ENCODE measurements at places on chromosomes 5 and 9.

- no peak for DNase-seq
These were observed 144.1 kb downstream of the CCDC171 start for GRCh38 chr9:15696979-15697378.

DNA sequence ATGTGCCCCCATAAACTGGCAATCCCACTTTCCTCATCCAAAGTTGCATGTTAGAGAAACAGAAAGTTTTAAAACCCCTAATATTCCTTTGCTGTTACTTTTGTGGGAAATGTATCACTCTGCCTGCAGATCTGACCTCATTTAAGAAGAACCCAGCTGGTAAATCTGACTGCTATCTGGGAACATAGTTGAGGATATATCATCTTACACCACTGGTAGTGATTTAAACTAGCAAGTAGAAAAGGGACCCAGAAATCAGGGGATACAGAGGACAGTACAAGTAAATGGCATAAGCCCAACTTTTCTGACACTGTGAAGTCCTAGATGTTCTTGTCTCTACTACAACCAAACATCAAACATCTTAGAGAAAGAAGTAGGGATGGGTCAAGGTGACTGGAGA is 1060.5 kb upstream of the DMAC1 start:
- no peak for DNase-seq

- DNase-seq: no peak
These were observed 412.9 kb upstream of the CCNH start for GRCh38 chr5:87825583-87825982.

GRCh38 chr5:96177303-96177869 is 215.7 kb upstream of the ELL2 start:
- peak; percentile 35 for DNase-seq

DNA sequence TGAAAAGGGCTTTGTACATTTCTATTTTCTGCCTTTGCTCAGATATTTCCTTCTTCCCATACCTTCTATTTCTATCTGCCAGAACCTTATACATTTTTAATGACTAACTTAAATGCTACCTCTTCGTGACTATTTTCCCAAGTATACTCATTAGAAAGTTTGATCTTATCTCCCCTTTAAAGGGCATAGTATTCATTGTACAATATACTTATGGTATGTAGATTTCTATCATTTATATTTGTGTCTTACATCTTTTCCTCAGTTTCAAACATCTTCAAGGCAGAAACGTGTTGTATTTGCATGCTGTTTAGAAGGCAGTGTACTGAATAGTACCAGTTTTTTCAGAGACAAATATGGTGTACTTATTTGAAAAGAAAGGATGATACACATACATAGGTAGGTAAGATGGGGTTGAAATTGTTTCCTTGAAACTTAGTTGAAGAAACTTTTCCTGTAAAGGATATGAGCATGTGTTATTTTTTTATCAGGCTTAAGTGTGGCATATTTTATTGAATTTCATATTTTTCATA is 518.1 kb upstream of the NUDT12 start:
- no peak for DNase-seq

GRCh38 chr9:83987402-83987791 is 6.8 kb downstream of the RMI1 start:
- no peak for DNase-seq

GRCh38 chr9:68711281-68711680 is 6.2 kb downstream of the PIP5K1B start:
- no peak for DNase-seq

- peak; percentile 65 for DNase-seq
These were observed 53.3 kb upstream of the FAM169A start for GRCh38 chr5:74919487-74919886.

DNA sequence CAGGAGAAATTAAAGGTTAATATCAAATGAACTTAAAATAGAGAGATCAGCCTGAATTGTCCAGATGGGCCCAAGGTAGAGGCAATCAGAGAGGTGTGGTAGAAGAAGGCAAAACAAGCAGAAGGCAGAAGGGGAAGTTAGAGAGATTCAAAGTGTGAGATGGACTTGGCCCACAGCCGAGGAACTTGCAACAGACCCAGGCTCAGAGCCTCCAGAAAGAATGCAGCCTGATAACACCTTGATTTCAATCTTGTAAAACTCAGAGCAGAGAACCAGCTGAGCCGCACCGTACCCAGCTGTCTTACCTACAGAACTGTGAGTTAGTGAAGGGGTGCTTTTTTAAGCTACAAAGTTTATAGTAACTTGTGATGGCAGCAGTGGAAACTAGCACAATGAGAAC is 190.9 kb downstream of the RFK start:
- peak; percentile 44 for DNase-seq

- peak; percentile 47 for DNase-seq
These were observed 133.8 kb upstream of the MOCS2 start for GRCh38 chr5:53243403-53243802.

DNA sequence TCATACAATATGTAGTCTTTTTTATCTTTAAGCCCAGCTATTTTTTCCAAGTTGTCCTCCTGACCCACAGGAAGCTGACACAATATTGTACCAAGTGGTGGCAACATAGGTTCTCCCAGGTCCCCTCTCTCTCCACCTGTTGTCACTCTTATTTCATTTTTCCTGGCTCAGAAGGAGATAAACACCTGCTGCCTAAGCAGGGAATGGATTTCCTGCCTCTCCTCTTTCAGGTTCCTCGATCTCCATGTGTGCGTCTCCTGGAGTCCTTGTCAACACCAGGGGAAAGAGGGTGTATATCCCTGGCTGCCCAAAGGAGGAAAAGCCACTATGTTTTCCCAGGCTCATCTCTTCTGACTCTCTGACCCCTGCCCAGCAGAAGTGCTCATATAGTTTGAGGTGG is 81.8 kb upstream of the KLF9 start:
- DNase-seq: no peak

DNA sequence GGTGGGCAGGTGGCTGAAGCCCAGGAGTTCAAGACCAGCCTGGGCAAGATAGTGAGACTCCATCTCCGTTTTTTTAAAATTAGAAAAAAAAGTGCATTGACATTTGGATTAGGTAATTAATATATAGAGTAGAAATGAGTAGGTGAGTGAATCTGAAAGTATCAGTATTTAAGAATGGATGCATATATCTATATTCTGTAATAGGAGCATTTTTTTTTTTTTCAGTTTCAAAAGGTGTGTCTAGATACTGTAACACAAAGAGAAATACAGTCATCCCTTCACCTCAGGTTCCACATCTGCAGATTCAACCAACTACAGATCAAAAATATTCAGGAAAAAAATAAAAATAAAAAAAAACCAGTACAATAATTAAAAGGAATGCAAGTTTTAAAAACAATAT is 50.8 kb downstream of the RBM27 start:
- DNase-seq: no peak

DNA sequence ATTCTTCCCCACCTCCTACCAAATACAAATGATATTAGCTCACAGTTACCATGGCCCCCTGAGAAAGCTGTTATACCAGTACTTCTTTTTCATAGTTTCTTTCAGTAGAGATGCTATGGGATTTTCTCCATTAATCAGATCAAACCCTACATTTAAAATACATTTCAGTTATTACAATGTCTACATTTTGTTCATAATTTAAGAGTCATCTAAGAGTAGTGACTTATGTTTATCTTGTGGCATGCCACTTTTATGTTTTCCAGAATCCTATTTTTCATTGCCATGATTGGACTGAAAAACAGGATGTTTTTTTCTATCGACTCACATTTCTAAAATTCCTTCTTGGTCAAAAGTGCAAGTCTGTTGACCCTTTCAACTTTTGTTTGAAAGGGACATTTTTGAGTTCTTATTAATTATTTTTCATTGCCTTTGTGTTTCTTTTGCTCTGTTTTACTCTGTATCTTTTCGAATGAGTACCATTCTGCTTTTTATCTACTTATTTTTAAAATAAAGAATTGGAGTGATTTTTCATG is 77.4 kb upstream of the ANXA1 start:
- DNase-seq: no peak

DNA sequence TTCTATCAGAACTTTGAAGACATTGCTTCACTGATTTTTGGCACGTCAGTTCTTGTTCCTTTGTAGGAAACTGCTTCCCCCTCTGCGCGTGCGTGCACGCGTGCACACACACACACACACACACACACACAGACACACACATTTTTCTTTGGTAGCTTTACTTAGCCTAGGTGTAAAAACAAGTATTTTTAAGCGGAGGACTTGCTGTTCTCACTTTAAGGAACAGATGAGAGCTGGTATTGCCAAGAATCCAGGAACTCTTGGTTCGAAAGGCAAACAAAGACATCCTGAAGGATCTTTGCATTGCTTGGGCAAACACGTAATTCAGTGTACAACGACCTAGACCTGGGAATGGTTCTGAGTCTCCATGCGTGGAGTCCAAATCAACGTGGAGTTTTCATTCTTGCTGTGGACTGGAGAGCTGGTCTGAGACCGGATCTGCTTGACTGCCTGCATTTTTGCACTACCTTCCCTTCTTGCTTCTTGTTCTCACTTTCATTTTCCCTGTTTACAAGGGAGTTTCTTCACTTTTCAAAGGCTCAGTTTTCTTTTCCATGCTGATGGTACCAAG is 8.2 kb downstream of the TMEM268 start:
- DNase-seq: no peak

- no peak for DNase-seq
These were observed 29.8 kb upstream of the GGTA1 start for GRCh38 chr9:121529237-121529987.

GRCh38 chr5:51396797-51397196 is 13.5 kb downstream of the ISL1 start:
- DNase-seq: no peak

DNA sequence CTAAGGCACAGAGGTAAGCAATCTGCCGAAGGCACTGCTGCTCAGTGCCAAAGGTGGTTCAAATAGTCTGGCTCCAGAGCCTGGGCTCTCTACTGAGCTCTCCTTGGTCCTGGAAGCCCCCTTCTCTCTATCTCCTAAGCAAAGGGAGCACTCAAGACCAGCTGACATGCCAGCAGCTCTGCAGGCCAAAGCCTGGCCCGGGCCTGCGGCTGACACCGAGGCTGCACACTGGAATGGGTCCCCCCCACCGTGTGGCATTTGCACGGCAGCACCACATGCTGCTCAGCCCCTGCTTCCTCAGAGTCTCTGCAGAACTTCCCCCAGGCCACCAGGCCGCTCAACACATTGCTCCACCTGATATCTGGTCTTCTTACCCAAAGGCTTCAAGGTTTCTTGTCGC is 57.8 kb upstream of the GOLPH3 start:
- DNase-seq: no peak

DNA sequence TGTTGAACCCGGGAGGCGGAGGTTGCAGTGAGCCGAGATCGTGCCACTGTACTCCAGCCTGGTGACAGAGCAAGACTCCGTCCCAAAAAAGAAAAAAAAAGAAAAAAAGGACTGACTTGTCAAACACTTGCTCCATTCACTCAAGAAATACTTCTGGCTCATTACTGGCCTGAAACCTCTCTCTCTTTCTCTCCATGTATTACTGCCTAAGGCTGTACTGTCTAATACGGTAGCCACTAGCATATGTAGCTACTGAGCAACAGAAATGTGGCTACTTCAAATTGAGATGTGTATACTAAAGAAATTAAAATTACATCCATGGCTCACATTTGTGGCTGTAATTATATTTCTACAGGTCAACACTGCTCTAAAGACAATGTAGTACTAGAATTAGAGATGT is 39.2 kb downstream of the GLIS3 start:
- DNase-seq: no peak

DNA sequence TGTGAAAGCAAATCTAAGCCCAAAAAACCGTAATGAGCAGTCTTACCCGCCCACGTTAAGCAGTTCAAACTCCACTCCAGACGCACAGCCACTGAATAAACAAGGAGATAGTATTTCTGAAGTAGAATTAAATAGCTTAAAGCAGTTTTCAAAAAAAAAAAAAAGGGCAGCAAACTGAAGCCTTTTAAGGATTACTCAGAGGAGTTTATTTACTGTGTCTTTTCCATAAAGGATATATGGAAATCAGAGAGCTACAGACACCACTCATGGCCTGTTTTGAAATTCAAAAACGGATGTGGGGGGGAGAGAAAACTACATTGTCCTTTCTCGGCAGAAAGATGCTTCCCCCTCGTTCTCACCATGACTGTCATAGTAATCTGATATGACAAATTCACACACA is 83.7 kb upstream of the IRX1 start:
- no peak for DNase-seq

- DNase-seq: no peak
These were observed 92.4 kb downstream of the FRMD3 start for GRCh38 chr9:83445703-83446265.

DNA sequence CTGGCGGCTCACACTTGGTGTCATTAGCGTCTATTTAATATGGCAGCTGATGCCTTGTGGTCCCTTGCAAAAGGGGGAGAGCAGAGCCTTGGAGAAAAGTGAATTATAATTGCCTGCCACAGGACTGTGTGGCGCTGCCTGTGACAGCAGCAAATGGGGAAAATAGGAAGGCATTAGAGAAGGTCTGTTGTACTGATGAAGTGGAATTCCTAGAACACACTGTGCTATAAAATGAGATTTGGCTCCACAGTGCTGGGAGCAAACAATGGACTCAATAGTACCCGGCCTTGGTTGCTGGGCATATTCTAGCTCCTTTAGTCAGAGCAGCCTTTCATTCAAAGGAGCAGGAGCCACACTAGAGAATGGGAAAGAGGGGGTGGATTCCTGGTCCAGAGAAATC is 21.3 kb downstream of the SEMA6A start:
- no peak for DNase-seq

All from Karpas-422 (cell line).